ENCODE measurements at places on chromosomes 2 and 18.

DNA sequence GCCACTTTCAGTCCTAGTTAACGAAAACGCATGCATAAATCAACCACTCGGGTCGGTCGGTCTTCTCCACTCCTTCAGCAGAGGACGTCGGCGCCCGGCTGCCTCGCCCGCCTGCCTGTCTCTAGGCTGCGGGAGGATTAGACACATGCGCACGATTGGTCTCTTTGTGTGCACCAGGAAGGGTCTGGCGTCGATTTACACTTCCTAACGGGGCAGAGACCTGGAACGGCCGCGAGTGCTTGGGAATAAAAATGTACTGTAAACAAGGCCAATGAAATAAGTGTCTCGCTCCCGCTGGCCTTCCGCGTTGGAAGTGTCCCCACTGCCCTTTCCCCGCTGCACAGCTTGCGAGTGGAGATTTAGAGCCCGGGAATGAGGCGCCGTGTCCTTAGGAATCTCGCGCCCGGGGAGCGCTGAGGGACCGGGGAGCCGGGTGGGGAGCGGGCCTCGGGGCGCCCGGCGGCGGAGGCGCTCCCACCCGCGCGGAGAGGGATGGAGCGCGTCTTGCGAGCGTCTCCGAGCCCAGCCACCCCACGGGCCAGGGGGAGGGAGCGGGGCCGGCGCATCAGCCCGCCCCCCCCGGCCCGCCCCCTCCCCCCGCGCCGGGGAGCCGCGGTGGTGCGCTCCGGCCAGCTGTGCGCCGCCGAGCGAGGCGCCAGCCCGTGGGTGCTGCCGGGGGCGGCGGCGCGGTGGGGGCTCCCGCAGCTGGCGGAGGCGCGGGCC is at the start of gene DOK6:
DOK6 (plus strand) TSS at position 636 of the 723 bp plus-strand sequence.
- DNase-seq, result no peak

- no peak for DNase-seq
Observed at GRCh38 chr18:7642331-7642890, 75.3 kb downstream of the PTPRM start.

DNA sequence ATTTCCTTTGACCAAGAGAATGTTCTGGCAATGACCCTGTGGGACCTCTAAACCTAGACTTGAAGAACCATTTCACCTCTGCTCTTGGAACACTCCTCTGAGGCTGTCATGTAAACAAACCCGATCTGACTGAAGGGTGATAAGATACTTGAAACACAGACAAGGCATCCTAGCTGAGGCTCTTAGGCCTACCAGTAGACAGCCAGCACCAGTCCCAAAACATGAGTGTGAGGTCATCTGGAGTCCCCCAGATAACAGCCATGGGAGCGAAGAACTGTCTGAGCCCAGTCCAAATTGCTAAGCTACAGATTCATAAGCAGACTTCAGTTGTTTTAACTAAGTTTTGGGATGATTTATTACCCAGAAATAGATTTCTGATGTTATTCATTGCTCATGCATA is 39.5 kb upstream of the LHCGR start:
- no peak for DNase-seq

DNA sequence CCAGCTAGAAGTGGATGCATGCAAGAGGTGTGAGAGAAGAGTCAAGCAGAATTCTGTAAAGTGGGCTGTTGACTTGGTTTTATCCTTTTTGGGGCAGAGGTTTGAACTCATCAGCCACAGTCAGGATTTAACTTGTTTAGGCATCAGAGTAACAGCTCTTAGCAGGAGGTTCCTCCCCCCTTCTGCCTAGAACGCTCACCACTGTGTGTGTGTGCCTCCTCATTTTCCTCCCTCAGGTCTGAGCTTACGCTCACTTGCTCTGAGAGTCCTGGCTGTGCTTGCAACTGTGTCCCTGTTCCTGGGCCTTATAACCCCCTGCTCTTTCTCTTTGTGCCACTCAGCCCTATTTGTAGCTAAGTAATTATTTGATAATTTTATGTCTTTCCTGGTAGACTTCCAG is 167.9 kb downstream of the TMEM182 start:
- no peak for DNase-seq

DNA sequence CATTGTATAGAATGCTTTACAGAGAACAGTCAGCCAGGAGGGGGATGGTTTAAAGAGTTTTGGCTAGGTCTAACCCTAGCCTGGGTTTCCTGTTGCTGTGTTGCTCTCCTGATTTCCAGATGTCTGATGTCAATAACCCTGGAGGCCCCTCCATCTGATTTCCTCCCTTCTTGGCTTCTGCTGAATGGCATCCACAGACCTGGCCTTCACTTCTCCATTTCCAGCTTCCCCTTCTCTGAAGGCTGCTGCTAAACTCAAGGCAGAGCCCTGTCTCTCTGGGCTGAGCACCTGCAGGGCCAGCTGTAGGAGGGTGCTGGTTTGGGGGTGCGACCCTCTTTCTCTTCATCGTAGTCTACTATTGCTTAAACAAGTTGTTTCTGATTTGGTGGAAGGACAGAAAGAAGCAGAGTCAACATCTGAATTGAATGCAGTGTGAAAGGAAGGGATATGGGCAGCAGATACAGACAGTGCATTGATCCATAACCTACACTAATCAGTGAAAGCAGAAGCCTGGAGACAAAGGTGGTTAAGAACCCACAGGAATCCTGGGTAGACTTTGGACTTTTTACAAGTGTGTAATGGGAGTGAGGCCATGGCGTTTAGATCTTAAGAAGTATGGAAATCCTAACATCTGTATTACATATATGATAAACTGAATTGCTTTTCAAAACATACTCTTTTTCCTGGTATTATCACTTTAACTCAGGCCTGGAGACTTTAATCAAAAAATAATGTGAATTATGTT is 153.6 kb downstream of the HRH4 start:
- DNase-seq, result no peak

GRCh38 chr18:69758458-69758857 is 189.2 kb downstream of the CD226 start:
- no peak for DNase-seq

DNA sequence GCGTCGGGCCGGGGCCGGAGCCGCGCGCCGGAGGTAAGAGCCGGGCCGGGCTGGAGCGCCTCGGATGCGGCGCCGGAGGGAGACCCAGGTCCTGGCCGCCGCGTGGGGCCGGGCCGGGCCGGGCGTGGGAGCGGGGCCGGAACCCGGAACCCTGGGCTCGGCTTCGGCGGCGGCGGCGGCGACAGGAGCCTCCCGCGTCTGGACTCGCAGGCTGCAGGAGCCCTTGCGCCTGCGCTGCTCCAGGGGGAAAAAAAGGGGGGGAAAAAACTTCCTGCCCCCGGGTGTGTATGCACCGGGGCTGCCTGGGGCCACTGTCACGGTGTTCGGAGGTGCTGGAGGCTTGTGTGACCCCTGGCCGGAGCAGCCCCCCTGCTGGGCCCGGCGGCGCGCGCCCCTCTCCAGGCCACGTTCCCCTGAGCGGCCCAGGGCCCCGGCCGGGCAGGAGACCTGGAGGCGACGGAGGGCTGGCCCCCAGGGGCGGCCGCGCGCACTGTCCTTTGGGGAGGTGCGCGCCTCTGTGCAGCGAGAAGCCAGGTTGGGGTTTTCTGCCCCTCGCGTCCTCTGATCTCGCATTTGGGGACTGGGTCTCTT is 864 bp downstream of the KLHL29 start:
- DNase-seq, result peak; percentile 45

GRCh38 chr2:199405241-199405640 is 52.5 kb downstream of the SATB2 start:
- DNase-seq, result peak; percentile 11

DNA sequence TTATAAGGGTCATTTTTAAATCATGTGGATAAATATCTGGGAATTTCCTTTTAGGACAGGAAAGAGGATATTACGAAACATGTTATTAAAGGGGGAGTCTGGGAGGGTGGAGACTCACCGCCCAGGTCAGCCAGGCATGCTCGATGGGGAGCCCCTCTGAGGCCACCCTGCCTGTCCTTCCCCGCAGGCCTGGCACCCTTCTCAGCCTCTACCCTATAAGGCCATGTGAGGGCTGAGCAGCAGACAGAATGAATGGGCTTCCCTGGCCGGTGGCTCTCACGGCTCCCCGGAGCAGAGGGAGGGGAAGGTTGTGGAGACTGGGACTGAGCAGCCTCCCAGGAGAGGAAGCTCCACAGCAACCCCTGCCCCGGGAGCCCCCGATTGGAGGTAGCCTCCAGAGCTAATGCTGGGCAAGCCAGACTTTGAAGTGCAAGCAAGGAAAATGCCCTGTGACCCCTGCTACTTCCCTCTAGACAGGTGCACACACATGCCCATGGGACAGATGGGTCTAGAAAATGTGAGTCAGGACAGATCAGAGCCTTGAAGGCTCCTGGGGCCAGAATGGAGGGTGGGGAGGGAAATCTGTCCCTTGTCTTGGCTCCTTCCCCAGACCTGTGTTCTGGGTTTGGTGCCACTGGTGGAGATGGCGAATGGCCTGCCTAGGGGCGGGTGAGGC is 13.2 kb upstream of the ARMC9 start:
- DNase-seq, result no peak

DNA sequence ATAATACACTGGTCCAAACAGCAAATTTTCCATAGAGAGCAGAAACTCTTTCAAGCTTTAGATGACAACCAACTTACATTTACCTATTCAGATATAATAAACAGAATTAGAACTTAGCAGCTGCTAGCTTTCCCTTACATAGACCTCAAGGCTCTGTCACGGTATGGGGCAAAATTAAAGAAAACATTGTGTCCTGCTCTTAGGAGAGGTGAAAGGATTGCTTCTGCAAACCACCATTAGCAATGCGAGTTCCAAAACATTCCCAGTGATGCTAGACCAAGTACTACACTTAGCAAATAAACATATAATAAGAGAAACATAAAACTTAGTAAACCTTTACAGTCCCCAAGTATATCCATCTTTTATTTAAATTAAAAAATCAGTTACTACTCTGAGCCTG is 183.3 kb downstream of the CAMKMT start:
- DNase-seq, result no peak

DNA sequence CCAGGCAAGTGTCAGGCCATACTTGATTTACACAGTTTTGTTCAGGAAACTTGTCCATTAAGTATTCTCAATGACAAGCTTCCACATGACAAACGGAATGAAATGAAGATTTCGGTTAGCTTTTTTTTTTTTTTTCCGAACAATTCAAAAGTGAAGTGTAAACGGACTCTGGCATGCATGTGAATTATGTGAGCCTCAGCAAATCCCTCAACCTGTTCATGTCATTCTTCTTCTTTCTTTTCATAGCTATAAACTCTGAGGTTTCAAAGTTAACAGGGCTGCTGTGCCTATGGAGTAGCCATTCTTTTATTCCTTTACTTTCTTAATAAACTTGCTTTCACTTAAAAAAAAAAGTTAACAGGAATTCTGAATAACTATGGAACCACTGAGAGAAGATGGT is 110.3 kb downstream of the NOL10 start:
- no peak for DNase-seq

DNA sequence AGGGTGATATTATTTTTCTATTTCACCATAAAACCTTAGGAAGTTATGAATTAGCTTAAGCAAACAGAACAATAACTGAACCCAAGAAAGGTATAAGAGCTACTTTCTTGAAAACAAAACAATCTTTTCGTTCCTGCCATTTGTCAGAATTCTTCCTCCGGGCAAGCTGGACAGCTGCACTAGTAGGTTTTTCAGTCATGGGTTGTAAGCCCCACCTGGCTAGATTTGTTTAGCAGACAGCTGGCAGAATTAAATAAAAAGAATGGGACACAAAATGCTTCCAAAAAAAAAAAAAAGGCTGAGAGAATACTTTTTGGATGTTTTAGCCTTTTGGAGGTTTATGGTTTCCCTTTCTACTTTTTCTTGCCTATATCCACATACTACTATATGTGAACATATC is 694.1 kb downstream of the ARHGAP15 start:
- DNase-seq, result no peak

- no peak for DNase-seq
Observed at GRCh38 chr2:51028829-51029228, 3.1 kb downstream of the NRXN1 start.

DNA sequence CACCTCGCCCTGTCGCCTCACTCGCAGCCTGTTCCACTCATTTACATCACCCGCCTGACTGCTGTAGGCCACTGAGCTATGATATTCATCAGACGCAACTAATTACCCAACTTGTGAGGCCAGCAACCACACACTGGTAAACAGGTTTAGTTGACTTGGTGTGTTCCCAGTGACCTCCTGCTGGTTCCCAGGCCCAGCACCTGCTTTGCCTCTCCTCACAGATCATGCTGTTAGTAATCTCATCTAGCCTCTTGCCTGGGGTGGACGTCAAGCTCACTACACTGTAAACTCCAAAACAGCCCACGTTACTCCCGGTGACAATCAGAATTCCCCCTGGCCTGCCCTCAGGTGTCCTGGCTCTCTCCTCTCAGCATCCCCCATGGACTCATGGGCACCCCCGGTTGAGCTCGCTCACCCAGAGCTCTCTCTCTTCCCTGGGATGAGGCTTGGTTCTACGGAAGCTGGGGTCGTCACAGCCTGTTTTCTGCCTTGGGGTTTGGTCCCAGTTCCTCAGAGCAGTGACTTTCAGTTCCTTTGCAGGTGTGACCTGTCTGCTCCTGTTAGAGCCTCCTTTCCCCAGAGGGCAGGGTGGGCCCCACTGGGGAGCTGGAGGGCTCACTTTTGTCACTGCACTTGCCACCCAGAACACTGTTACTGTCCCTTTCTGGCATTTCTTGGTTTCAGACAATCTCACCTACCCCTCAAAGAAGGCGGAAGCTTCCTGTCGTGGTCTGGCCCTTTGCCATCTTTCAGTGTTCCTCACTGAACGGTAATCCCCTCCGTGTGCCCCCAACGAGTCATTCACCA is 40.3 kb downstream of the INPP5D start:
- DNase-seq, result peak; percentile 92

DNA sequence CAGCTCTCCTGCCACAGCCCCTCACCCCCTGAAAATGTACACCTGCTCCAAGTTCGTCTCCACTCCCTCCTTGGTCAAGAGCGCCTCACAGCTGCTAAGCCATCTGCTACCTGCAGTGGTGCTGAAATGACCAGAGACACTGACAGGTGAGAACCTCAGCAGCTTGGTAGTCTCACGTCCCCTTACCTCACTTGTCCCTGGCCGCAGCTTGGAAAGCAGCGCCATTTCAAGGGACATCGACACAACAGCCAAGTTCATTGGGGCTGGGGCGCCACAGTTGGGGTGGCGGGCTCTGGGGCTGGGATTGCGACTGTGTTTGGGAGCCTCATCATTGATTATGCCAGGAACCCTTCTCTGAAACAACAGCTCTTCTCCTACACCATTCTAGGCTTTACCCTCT is 47.5 kb downstream of the ANKRD44 start:
- DNase-seq, result no peak

DNA sequence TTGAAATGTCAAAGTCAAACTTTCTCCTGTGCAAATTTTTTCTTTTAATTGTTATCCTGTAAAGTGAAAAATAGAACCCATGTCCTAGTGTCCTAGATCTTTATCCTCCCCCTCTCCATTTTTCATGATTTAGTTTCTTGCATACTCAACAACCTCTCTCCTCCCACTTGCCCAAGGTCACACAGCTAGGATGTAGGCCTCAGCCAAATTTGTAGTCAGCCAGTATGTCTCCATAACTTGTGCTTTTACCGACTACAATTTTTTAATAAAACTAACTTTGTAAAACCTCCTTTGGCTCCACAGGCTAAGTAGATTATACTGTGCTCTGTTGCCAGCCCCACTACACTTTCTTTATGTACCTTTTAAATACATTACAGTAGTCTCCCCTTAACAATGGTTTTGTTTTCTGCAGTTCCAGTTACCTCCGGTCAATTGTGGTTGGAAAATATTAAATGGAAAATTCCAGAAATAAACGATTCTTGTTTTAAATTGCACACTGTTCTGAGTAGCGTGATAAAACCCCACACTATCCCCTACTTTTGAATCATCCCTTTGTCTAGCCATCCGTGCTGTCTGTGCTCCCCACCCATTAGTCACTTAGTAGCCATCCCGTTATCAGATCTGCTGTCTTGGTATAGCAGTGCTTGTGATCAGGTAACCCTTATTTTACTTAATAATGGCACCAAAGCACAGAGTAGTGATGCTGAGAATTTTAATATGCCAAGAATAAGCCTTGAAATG is 22.8 kb downstream of the GULP1 start:
- DNase-seq, result no peak

Measured in GM12865 (cell line).